ENCODE measurements at places on chromosomes 1 and 21.

DNA sequence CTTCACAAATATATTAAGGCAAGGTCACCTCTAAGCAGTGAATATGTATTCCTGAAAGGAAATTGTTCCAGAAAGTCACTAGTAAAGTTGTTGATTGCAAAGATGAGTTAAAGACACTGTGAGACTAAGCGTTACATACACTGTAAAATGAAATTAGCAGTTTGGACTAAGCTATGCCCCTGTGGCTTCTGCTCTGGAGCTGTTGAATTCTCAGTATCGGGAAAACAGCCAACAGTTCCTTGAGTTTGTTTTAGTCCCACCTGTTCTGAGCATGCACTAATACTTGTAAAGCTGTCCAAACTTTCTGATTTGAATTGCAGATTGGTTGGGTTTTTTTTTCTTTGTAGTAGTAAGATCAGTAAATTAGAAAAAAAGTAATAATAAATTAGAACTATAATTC, 21.0 kb downstream of the ANGPTL1 start:
- no peak for DNase-seq

DNA sequence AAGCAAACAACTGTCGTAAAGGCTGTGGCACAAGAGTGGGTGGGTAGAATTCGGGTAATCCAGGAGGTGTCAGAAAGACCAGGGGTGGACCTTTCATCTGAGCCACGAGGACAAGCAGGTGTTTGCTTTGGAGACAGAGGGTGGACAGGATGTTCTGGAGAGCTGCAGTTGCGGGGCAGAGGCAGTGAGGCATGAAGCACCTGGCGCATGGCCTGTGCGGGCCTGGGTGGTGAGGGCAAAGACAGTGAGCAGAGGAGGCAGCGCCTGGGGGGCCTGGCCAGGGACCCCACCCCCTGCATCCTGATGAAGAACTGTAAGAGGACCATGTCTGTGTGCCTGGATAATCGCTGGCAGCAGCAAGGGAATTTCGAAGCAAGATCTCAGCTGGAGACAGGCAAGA, 24.9 kb downstream of the KIF26B start:
- DNase-seq = no peak

DNA sequence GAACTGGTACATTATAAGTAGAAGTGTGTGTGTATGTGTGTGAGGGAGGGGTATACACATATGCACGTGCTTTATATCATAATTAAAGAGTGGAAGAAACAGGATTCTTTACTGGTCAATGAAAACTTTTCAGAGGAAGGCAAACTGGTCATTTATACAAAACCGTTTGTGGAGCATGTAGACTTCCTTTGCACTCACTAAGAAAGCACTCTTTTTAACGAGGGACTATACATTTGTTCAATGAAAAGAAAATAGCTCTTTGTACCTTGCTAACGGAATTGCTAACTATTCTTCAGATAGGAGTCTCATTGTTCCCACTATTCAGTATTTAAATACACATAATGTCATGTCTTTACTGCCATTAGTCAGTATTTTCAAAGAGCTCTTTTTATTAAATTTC, 219.3 kb downstream of the ST6GALNAC3 start:
- no peak for DNase-seq

GRCh38 chr1:247713753-247714152, 2.7 kb downstream of the OR6F1 start:
- DNase-seq = no peak

DNA sequence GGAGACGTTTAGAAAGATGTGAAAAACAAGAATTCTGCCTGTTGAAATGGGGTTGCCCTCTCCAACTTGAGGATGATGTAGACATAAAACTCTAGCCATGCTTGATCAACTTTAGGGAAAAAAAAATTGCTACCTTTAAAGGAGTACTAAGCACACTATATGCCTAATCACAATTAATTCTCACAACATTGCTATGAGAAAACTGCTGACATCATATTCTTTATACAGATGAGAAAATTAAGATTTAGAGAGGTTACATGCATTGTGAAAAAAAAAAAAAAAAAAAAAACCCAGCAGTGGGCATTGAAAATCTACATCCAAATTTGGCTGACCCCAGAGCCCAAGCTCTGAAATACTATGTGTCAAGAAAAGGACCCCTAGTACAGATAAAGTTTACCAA, 617.2 kb upstream of the ADGRL2 start:
- no peak for DNase-seq

DNA sequence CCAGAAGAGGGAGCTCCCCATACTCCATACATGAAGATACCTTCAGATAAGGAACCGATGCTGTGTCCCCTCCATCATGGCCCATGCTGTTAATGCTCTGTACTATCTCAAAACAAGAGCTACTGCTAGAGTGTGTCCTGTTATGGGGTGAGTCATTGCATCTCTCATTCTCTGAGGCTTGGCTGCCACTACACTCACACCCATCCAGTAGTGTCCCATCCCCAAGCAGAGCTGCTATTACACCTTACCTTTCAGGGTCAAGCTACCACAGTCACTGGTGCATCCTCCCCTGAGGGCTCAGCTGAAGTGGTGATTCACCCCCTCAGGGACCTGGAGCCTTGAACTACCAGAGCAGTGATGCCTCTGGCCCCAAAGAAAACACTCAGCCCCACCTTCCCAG, 198.5 kb downstream of the PLA2G4A start:
- DNase-seq = no peak

GRCh38 chr1:34696230-34696629, 58.6 kb upstream of the GJB5 start:
- no peak for DNase-seq

DNA sequence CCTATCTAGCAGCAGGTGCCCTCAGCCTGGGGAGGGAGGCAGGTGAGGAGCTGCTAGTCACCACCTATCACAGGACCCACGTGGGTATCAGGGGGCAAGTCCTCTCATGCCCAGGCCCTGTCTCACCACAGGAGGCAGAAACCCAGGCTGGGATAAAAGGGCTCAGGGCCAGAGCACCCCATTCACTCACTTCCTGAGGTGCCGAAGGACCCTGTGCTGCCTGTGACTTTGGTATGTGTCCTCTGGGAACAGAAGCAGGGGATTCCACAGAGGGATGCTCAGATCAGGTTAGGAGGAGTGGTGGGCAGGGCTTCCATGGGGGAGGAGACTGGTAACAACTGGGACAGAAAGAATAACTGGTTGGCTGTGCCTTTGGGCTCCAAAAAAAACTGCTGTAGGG, at the start of gene LCE1E:
Gene LCE1E (plus strand): TSS at position 181 of the 400 bp plus-strand sequence. CDS start 1,043 bp downstream, outside the sequence.
- DNase-seq = no peak

All from HL-60 (cell line).